SK-N-SH (cell line): ENCODE measurements at places on chromosomes 11 and 22. TPM values are rescaled to one million over a fixed set of nuclear protein-coding genes. Genes with fewer than 3 reads are reported as not detected.

Gene OR8U1
- polyA plus RNA-seq = not detected in 2 replicates

Gene CAPN5
- 31.6 and 33.1 TPM in 2 replicates for polyA plus RNA-seq

Gene RIMBP3C
- polyA plus RNA-seq = 0.02 TPM in 1 of 2 replicates, not detected in the other

Gene P2RY2
- 0.12 and 0.13 TPM in 2 replicates for polyA plus RNA-seq

Gene MB
- polyA plus RNA-seq = 0.86 and 0.95 TPM in 2 replicates

Gene DMC1
- polyA plus RNA-seq = not detected in 2 replicates

Gene C11orf91
- polyA plus RNA-seq = 0.10 and 0.15 TPM in 2 replicates

Gene MFRP
- polyA plus RNA-seq = not detected in 2 replicates

Gene TUBA8
- 1.7 and 2.1 TPM in 2 replicates for polyA plus RNA-seq

Gene SMC1B
- polyA plus RNA-seq = not detected in 2 replicates

- peak; percentile 78 for DNase-seq
Observed at GRCh38 chr11:128956401-128957201, 13.9 kb upstream of the TP53AIP1 start.

- DNase-seq = no peak
Observed at GRCh38 chr11:40877981-40878380, 581.5 kb downstream of the LRRC4C start.

DNA sequence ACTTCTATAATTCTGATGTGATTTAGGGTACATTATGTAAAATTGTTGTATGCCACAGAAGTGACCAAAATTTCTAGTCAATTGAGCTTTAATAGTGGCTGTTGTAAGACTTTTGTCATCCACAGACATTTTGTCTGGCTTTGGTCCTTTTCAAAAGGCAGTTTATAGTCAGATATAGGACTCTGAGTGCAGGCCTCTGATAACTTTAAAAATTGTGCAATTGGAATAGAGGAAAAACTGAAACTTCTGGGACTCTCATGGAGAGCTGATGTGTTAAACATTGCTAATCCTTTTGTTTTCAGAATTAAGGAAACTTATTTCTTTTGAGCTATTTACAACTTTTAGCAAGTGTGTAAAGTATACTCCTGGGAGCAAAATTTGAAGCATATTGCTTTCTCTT lies 9.0 kb upstream of the MRPL17 start:
- no peak for DNase-seq

GRCh38 chr11:36153551-36153950 lies 135.7 kb downstream of the COMMD9 start:
- no peak for DNase-seq

DNA sequence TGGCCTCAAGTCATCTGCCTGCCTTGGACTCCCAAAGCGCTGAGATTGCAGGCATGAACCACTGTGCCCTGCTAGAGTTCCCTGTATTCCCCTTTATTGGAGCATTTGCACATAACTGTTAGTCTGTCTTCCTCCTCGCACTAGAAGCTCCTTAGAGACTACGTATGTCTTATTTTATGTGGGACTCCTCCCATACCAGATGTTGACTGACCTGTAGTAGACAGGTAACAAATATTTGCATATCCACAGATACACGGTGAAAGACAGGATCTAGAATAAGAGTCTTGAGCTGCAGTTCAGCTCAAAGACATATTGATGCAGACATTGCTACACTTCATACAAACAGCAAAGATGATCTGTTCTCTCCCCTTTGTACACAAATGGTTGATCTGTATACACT lies 40.7 kb downstream of the SWAP70 start:
- DNase-seq = no peak

- DNase-seq = peak; percentile 64
Observed at GRCh38 chr22:41285441-41285819, 557 bp downstream of the RANGAP1 start.

DNA sequence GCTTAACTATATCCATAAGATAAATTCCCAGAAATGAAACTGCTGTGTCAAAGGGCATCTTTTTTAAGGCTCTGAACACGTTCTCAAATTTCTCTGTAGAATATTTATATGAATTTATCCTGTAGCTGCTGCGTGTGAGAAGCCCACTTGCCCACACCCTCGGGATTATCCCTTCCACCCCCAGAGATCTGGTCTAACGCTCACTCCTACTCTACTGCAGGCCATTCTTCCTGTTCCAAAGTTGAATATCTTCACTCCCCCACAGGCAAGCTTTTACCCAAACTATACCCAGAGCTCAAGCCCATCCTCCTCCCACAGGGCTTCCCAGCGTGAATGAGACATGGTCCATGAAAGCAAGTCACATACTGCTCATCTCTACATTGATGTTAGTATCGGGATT lies 24.9 kb downstream of the SIAE start:
- DNase-seq = no peak

DNA sequence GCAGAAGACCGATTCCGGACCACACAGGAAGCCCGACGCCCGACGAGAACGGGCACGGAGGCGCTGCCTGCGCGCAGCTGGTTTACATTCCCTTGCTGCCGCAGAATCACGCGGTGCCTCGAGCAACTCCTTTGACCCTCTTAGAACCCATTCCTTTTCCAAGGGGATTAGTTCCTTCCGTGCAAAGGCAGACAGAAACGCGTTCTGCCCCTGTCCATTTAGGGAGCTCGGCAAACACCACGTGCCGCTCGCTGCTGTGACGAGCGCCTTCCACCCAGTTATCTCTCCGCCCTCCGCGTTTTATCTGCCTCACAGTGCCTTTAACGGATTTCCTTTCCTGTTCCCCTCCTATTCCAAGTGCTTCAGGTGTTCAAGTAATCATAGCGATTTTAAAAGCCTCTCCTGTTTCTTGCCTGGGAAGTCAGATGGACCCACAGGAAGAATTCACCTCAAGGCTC lies 24.1 kb upstream of the MICAL3 start:
- DNase-seq = no peak

DNA sequence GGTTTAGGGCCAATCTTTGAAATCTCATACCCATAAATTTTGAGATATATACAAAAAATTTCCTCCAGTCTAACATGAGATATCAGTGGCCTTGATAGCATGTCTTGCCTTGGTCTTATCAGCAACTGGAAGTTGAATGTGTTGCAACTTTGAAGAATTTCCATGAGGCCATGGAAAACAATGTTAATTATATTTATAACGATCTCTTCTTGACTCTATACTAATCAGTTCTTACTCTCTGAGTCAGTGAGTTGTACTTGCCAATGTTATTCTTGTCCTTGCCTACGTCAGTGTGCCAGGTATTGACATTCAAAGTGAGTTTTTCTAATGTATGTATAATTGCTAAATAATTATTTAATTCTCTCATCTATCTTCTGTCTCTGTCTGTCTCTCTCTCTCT lies 535.1 kb downstream of the KCNA4 start:
- no peak for DNase-seq

DNA sequence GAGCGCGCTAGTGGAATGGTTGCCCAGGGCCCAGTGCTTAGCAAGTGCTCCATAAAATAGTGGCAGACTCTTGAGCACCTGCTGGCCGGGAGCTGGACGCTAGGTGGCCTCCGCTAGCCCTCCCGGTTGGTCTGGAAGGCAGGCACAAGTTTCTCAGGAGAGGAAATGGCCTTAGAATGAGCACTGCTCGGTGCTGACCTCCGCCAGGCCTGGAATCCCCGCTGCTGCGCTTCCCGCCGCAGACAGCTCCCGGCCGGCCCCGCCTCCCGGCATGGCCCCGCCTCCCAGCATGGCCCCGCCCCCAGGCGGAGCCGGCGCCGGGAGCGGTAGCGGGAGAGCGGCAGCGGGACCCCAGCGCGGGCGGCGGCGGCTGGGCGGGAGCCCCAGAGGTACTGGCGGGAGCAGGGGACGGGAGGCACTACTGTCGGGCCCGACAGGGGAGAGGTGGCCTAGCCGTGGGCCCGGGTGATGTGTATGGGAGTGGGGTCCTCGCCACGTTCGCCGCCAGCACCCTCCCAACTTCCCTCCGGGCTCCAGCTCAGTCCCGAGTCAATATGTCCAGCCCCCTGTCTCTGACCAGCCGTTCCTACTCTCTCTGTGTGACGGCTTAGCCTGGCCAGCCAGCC lies at the start of gene SIPA1:
TSS of gene SIPA1 (plus strand) at position 308 of the 626 bp plus-strand sequence. CDS start 2,821 bp downstream, outside the sequence.
- peak; percentile 96 for DNase-seq

- no peak for DNase-seq
Observed at GRCh38 chr11:1845095-1845429, 6.3 kb downstream of the TNNI2 start.

DNA sequence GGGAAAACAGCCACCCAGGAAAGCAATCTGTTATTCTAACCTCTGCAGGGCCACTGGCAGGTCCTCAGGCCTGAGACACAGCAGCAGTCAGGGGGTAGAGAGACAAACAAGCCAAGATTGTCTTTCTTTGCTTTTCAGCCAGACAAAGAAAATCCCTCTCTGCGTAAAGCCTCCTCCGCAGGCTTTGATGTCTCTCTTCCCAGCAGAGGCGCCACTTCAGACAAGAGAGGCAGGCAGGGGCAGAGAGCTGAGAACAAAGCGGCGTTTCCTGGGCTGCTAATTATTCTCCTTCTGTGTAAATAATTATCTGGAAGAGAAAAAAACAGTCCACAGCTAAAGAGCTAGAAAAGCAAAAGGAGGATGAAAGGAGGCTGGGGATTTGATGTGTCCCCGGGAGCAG lies 102.7 kb upstream of the SEZ6L start:
- no peak for DNase-seq

GRCh38 chr11:80937842-80938241 lies 1497.0 kb upstream of the TENM4 start:
- DNase-seq = no peak

GRCh38 chr11:27642954-27643353 lies 57.3 kb downstream of the BDNF start:
- DNase-seq = no peak

- DNase-seq = no peak
Observed at GRCh38 chr22:18033204-18033998, 9.0 kb upstream of the MICAL3 start.

DNA sequence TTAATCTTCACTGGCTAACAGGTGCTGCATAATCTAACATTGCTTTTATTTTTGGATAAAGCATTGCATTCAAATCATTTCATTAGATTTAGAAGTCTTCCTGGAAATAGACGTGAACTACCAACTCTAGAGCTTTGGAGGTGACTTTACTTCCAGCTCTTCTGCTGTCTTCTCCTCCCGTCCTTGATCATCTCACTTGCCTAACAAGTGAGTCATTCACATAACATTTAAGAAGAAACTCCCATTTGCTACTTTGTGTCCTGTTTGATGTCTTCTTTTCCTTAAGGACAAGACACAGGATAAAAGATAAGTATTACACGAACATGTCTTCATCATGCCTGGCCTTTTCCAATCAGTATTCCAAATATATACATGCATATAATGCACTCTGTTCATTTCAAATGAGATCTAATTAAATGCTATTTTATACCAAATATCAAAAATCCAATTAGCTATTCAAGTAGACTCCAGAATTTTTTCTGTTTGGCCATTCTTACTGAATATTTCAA lies 88.3 kb downstream of the BDNF start:
- DNase-seq = no peak

- DNase-seq = no peak
Observed at GRCh38 chr22:40982482-40983385, 31.6 kb downstream of the RBX1 start.

- DNase-seq = peak; percentile 76
Observed at GRCh38 chr11:76185931-76186401, 20.3 kb downstream of the WNT11 start.

- no peak for DNase-seq
Observed at GRCh38 chr11:83611600-83611999, 325.4 kb upstream of the CCDC90B start.

DNA sequence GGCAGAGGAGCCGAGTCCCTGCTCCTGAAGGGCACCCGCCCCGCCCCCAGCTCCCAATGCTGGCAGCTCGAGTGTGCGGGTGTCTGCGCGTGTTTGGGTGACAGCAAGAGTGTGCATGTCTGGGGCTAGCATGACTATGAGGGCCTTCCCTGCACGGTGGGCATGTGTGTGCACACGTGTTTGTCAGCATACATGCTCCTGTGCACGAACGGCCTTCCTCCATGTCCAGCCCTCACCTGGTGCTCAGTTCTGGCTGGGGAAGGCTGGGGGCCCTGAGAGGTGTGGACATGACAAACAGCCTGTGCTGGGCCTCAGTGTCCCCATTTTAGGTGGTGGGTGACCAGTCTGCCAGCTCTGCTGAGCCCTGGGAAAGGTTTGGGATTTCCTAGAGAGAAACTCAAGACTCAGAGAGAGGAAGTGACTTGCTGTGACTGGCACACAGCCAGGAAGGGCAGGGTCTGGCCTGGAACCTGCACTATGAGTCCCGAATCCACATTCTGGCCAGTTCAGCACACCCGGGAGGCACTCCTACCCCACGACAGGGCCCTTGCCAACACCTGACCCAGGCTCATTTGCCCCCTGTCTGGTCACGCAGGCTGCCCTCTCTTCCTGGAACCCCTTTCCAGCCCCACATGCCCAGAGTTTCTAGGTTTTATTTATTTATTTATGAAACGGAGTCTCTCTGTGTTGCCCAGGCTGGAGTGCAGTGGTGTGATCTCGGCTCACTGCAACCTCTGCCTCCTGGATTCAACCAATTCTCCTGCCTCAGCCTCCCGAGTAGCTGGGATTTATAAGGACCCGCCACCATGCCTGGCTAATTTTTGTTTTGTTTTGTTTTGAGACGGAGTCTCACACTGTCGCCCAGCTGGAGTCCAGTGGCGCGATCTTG lies 3.3 kb upstream of the SHISA8 start:
- no peak for DNase-seq

DNA sequence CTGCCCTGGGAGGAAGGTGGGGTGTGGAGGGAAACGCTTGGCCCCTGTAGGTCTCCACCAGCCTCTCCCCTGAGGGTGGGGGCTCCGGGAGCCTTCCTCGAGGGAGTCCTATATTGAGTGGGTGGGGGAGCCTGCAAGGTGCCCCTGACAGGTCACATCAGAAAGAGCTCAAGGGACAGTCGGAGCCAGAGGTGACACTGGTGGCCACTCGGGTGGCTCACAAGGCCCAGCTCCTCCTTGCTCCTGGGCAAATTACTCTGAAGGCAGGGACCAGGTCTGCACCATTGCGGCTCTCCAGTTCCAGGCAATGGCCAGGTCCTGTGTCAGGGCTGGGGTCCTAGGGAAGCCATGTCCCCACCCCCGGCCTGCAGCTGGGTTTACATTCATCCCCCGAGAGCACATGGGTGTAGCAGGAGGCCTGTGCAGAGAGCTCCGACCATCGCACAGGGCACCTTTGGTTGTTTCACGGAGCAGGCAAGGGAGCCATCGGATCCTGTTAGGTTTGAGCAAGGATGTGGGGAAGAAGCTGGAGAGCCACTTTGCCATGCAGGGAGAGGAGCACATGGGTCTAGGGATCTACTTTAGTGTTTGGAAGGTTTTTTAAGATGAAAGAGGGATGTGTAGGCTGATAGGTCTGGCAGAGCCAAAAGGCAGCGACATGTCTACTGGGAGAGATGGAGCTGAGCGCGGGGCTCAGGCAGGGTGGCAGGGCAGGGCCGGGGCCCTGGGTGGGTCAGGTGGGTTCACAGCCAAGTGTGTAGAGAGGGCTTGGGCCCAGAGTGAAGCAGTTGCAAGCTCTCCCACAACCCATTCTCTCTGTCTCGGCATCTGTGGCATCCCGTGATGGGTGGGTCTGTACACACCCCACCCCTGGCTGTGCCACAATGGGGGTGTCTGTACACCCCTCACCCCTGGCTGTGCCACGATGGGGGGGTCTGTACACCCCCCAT lies 14.8 kb downstream of the CCND1 start:
- DNase-seq = no peak

GRCh38 chr11:57390535-57390934 lies at the start of gene PRG2:
Gene PRG2, minus strand, starts transcription at chr11:57390650. Its CDS starts 706 bp downstream, at chr11:57389944.
- no peak for DNase-seq

GRCh38 chr11:117313828-117314768 lies 2.0 kb downstream of the BACE1 start:
- no peak for DNase-seq
